ENCODE measurements at places on chromosomes 4 and X.

- DNase-seq, result no peak
Measured at GRCh38 chr4:168845897-168846296, 164.2 kb downstream of the CBR4 start.

DNA sequence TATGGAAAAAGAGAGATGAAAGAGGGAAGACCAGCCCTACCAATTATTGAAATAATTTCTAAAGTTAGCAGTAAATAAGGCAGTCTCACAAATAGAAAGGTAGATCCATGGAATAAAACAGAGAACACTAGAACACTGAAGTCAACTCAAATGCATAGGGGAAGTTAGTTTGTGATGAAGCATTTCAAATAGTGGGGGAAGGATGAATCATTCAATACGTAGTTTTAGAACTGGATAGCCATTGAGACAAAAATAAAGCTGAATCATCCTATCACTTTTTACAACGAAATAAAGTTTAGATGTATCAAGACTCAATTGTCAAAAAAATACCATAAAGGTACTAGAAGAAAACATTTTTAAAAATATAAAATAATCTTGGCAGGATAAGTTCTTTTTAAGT lies 143.2 kb upstream of the DGKK start:
- DNase-seq, result no peak

GRCh38 chr4:68460085-68460484 lies 12.8 kb downstream of the TMPRSS11E start:
- no peak for DNase-seq

DNA sequence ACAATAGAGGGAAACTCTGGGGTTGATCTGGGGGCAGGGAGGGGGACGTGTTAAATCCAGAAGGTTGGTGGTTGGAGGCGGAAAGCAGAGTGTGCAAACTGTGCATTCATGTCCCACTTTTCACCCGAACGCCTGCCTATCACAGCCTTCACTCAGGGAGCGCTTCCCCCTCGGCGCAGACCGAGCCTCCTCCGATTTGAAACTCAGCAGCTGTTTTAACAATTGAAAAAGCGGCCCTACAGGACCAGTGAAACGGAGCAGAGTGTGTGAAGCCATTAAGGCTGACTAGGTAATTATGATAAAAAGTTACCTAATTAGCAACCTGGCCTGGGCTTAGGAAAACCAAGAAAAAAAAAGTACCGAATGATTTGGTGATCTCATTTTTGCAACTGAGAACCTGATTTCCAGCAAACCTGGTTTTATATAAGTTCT lies 685 bp upstream of the NDNF start:
- DNase-seq, result no peak

GRCh38 chrX:12366440-12366839 lies 228.2 kb downstream of the FRMPD4 start:
- no peak for DNase-seq

DNA sequence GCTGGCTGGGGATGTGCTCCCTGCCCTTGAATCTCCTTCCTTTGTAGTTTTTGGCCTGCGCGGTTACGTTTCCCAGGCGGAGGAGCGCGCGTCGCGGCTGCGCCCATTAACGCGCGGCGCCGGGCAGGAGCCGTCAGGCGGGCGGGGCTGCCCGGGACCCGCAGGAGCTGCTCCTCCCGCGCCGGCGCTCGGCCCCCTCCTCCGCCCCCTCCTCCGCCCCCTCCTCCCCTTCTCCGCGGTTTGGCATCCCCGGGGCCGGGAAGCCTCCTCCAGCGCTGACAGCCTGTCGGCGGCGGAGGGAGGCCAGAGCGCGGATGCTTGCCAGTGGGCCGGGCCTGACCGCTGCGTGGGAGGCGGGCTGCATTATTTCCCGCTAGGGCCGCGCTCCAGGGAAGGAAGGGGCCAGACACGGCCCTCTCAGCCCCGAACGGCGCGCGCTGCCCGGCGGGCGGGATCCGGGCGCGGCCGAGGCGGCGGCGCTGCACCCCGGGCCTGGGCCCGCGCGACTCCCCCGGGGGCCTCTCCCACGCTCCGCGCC lies at the start of gene DCLK2:
TSS of gene DCLK2 (plus strand) at position 405 of the 538 bp plus-strand sequence. CDS start 583 bp downstream, outside the sequence.
- no peak for DNase-seq

GRCh38 chr4:122073615-122074014 lies 78.5 kb upstream of the BLTP1 start:
- DNase-seq, result no peak

DNA sequence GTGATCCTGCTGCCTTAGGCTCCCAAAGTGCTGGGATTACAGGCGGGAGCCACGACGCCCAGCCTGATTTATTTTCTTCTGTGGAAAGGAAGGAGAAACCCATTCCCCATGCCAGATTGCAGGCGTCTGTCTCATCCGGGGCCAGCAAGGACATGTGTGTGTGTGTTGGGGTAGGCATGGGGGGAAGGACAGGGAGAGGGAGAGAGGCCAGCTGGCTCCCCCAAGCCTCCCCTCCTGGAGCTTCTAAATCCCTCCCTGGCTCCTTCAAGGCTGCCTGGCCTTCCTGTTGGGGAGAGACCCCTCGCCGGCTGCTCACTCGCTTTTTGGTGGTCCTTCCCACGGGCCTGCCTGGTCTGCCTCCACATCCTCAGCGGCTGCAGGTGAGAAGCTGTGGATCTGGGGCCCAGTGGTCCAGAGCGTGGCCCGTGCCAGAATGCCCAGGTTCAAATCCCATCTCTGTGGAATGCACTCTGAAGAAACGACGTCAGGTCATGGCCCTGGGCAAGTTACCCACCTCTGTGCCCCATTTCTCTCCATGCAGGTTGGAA lies 1.3 kb upstream of the PLXNB3 start:
- no peak for DNase-seq

GRCh38 chr4:48681856-48682255 lies 98.2 kb downstream of the FRYL start:
- no peak for DNase-seq

GRCh38 chrX:41332005-41332404 lies 2.0 kb upstream of the DDX3X start:
- DNase-seq, result no peak

GRCh38 chr4:182729516-182729915 lies 187.7 kb downstream of the DCTD start:
- no peak for DNase-seq

- no peak for DNase-seq
Measured at GRCh38 chr4:143202824-143203223, 18.1 kb downstream of the USP38 start.

DNA sequence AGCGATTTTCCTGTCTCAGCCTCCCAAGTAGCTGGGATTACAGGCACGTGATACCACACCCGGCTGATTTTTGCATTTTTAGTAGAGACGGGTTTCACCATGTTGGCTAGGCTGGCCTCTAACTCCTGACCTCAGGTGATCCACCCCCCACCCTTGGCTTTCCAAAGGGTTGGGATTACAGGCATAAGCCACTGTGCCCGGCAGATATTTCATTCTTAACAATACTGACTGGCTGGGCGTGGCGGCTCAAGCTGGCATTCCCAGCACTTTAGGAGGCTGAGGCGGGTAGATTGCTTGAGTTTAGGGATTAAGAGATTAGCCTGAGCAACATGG lies 1.3 kb downstream of the PQBP1 start:
- DNase-seq, result no peak

- DNase-seq, result no peak
Measured at GRCh38 chrX:153885968-153886903, at the start of gene L1CAM. L1CAM (minus strand) TSS chrX:153886173; CDS start chrX:153875836, 10,337 bp downstream.

DNA sequence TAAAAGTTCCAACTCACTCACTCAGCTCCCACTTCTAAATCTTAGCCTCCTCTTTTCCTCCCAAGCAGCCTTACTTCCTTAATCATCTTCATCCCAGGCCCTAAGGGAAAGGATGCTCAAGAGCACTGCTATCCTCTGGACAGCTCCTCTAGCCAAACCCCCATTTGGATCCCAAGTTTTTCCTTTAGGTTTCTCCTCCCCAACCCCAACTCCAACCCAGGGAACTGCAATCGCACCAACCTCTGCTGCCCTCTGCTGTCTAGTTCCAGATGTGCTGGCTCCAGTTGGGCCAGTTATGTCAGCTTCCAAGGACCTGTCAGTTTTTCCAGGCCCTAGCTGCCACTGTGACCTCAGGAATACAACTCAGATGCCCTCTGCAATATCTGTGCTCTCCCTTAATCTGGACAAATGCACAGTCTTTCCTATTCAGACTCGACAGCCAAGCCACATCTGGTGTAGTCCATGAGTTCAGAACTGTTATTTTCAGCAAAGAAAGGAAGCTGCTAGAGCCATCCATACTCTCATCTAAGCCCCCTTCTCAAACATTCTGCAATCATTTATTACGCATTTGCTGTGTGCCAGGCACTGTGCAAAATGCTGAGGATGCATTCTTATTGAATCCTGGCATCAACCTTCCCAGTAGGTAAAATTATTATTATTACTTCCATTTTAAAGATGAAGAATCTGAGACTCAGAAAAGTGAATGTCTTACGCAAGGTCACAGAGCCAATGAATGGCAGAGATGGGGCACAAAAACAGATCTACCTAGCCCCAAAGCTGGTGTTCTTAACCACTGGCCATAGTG lies 12.3 kb upstream of the XPNPEP2 start:
- DNase-seq, result no peak

GRCh38 chr4:95394752-95395306 lies 153.9 kb downstream of the UNC5C start:
- DNase-seq, result no peak

GRCh38 chr4:3177426-3177825 lies 71.5 kb upstream of the MSANTD1 start:
- DNase-seq, result no peak

DNA sequence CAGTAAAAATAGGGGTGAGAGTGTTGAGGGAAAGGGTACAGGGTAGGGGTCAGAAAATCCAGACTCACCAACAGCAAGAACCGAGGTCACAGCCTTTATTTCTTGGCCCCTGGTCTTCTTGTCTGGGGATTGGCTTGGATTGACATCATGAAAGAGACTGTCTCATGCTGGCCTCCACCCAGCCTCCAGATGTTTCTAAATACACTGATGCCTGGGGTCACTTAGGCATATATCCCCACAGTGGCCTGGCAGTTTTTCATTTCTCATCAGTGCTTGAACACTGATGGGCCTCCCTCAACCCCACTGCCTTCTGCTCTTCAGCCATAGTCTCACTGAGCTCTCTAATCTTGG lies 173.9 kb downstream of the RTL9 start:
- no peak for DNase-seq

DNA sequence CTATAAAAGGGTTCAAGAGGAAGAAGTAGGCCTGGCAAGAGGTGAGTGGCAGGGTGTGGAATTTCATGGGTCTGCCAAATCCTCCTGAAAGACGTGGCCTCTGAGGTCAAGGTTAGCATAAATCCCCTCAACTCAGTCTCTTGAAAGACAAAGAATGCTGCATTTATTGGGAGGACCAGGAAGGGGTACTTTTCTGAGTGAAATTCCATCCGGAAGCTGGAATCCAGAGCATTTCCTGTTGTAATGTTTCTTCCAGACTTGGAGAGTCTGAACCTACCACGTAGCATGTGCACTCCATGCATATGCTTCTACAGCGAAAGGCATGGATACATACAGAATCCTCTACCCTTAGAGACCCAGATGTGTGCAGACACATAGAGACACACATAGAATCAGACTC lies 13.4 kb upstream of the FGD1 start:
- DNase-seq, result no peak

DNA sequence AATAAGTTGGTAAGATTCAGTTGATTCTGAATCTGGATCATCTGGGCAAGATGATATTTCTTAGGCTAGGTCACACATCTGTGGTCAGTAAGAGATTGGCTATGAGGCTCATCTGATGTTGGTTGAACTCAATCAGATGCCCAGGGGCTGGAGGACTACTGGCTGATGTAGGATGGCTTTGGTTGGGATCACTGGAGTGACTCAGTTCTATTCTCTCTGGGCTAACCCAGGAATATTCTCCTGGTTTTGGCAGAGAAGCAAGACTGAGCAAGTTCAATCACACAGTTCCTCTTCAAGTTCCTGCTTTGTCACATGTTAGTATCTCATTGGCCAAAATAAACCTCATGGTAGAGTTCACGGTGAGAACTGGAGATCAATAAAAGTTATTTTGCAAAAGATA lies 902.3 kb upstream of the SLIT2 start:
- no peak for DNase-seq

GRCh38 chr4:184450045-184450444 lies 24.3 kb downstream of the IRF2 start:
- DNase-seq, result no peak

- no peak for DNase-seq
Measured at GRCh38 chr4:121814756-121815155, 8.9 kb downstream of the CCNA2 start.

GRCh38 chr4:793093-793861 lies 32.7 kb downstream of the CPLX1 start:
- no peak for DNase-seq

DNA sequence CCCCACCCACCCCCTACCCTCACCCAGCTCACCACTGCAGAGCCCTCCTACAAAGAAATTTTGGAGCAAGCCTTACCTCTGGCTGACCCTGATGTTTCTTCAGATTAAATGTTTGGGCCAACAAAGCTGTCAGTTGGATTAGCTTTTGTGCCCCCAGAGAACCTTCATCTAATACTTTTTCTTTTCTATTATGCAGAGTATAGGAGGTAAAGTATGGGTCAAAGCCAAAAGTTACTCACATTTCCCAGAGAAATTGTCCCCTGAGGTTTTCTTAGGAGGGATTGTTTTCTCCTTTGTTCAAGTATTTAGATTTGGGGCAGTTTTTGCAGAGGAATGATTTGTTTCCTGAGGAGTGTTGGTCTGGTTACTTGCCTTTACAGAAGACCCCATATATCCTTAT lies 69.5 kb downstream of the AASDH start:
- no peak for DNase-seq

DNA sequence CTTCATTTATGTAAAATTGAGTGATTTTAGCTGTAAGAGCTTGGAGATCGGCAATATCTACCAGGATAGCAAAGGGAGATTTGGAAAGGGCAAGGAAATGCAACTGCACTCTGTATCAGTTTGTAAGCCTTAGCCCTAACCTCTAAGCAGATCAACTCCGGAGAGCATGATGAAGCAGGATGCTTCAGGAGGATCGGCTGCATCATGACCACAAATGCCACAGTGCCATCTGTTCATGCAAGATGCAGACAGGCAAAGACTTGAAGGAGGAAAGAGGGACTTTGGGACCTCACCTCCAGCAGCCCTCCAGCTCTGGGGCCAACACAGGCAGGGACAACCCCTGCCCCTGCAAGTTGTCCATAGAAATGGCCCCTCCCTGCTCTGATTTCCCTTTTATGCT lies 377.6 kb upstream of the GATB start:
- DNase-seq, result no peak

DNA sequence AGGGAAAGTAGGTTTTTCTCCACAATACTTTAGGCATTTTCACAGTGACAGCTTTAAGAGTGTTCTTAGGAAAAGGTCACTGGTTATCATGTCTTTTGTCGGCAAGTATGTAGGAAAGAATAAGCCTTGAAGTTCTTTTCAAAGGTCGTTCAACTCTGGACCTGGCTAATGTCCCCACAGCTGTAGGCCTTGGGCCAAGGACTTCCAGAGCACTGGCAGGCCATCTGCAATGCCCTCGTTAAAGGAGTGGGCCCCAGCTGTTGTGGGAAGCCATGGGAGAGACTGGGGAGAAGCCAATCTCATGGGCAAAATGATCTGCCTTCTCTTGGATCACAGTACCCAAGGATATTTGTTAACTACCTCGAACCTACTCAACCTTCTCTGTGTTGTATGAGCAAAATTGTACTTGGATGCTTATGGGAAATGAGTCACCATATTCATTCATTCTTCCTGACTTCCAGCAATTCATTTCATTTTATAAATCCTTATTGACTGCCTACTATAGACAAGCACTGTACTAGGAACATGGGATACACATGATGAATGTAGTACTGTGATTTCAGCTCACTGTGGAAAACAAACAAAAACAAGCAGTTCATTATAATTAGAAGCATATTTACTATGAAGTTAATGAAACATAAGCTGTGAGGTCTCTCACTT lies 141.1 kb upstream of the KIT start:
- DNase-seq, result no peak

GRCh38 chr4:4872314-4872903 lies 12.9 kb downstream of the MSX1 start:
- no peak for DNase-seq

GRCh38 chrX:14529290-14529989 lies at the start of gene GLRA2:
GLRA2 (plus strand) TSS chrX:14529536; CDS start chrX:14530058, 522 bp downstream.
- no peak for DNase-seq
